HFF-Myc (cell line): ENCODE measurements at places on chromosomes 3 and 15.

DNA sequence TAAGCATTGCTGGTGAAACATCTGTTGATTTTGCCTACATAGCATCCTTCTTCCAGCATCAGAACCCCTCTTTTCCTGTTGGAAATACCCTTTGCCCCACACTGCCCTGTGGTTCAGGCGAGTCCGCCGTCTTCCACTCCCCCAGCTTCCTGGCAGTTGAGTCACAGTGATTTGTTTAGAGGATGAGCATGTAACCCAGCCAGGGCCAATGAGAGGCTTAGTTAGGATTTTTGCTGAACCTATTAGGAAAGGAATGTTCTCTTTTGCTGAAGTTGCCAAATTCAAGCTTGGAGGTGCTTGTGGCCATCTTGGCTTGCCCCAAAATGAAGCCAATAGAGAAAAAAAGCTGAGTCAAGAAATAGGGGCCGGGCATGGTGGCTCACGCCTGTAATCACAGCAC lies 19.0 kb upstream of the MEX3B start:
- DNase-seq: no peak

DNA sequence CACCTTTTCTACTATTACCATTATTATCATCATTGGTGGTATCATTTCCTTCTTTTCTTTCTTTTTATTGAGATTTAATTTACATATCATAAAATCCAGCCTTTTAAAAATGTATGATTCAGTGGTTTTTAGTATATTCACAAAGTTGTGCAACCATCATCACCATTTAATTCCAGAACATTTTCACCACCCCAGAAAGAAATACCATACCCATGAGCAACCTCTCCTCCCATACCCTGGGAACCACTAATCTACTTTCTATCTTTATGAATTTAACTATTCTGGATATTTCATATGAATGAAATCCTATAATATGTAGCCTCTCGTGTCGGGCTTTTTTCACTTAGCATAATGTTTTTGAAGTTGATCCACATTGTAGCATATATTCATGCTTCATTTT lies 29.1 kb downstream of the AAGAB start:
- DNase-seq: no peak

DNA sequence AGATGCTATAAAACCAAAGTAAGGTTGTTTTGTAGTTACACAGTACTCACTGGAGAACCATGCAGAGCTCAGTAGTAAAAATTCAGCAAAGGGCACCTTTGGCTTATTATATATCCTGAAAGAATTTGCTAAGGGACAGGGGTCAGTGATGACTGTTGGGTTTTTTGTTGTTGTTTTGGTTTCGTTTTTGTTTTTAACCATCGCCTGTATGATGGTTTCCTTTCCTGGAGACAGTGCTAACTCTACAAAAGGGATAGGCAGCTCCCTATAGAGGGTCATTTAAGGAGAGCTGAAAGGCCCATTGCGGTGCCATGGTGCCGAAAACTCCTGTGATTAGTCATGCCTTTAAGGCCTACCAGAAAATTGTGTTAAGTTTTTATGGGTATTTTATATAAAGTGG lies 118.2 kb upstream of the GOLIM4 start:
- no peak for DNase-seq

DNA sequence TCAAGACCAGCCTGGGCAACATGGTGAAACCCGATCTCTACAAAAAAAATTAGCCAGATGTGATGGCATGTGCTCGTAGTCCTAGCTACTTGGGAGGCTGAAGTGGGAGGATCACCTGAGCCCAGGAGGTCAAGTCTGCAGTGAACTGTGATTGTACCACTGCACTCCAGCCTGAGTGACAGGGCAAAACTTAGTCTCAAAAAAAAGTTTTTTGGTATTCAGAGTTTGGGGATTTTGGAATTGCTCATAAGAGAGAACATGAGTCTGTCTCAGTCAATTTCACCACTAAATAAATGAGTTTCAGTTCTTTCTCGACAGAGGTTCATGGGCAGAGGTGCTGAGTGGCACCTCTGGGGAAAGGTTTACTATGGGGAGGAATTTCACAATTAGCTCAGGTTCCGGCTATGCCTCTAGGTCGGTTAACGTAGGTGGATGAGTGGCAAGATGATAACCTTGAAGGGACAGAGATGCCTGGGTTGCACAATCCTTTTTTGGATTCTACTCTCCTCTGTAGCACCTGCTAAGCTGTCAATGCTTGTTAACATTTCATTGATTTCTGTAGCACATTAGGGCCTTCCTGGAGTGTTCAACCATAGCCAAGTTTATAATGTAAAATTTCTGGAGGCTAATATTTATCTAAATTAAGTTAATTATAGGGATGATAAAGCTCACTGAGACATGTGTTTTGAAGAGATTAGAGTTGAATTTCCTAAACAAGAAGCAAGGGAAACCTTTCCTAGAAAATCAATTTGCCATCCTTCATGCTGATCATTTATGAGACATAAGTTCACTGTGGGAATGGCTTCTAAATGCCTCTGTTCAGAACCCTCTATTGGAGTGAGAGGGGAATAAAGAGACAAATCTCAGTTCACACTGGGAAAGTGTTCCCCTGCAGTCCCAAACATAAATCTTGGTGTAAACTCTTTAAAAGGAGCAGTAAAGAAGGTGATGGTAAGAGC lies 37.4 kb upstream of the DCP1A start:
- DNase-seq: no peak

DNA sequence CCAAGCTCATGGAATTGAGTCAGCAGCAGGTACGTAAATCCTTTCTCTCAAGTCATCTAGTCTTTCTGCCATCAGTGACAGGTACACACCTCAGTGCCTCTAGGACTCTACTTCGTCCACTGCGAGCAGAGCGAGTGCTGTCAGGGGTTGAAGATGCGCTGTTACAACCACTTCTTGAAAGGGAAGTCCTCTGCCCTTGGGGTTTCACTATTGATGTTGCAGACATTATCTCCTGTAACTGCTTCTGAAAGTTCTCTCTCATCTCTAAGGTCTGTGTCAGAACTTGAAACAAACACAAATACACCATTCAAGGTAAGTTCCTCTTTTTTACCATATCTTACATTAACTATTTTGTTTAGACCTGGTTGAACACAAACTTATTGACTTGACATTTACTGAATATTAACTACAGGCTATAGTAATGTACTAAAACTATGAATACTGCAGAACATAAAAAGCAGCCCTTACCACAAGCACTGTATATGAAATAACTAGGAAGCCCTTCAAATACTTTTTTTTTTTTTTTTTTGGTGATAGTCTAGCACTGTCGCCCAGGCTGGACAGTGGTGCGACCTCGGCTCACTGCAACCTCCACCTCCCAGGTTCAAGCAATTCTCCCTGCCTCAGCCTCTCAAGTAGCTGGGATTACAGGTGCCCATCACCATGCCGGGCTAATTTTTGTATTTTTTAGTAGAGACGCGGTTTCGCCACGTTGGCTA lies 41.5 kb downstream of the TOPBP1 start:
- no peak for DNase-seq

DNA sequence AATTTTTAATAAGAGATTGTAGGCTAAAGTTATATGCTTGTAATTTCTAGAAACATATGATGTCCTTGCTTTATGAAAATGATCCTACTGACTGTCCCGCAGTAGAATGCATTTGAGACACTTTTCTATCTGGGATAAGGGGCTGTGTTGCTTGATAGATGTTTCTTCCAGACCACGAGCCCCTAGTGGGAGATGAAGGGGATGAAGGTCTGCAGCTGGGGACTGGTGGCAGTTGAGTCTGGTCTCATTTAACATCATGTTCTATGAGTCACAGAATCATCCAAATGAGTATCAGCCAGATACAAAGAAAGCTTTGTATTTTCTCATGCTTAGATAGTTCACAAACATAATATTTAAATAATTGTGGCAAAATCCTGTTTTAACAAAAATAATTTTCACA lies 84.3 kb upstream of the PRTG start:
- DNase-seq: no peak

DNA sequence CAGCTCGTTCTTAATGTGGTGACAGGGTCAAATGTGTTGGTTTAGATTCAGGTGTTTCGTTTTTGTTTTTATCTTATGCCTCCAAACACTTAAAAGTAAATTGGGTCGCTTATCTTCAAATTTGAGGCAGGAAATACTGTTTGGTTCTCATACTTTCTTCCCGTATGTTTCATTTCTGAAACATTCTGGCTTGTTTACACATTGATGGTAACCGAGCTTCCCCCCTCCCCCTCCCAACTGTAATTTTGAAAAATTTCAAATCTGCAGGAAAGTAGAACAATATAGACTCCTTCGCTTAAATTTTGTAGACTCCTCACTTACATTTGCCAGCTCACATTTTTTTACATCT lies 64.9 kb downstream of the CMTM8 start:
- no peak for DNase-seq

GRCh38 chr3:1447452-1447851 lies 354.6 kb downstream of the CNTN6 start:
- DNase-seq: no peak

DNA sequence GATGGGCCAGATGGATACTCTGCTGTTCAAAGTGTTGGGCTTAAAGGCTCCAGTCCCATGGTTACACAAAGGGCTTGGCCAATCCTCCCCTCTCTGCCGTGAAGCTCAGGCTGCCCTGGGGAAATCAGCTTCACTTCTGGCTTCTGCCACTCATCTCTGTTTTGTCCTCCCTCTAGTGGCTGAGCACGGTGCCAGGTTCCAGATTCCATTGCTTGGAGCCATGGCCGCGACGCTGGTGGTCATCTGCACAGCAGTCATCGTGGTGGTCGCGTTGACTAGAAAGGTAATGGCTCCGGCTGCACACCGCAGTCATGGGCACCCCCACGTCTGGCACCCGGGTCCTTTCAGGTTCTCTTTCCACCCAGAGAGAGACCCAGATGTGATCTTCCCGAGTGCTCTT lies 5.6 kb downstream of the TIGIT start:
- peak; percentile 5 for DNase-seq
